Progenitor cell of endocrine pancreas (in vitro differentiated cells): ENCODE measurements at places on chromosomes 3 and 15.

- DNase-seq = no peak
These were observed 53.4 kb upstream of the C15orf39 start for GRCh38 chr15:75148280-75148679.

DNA sequence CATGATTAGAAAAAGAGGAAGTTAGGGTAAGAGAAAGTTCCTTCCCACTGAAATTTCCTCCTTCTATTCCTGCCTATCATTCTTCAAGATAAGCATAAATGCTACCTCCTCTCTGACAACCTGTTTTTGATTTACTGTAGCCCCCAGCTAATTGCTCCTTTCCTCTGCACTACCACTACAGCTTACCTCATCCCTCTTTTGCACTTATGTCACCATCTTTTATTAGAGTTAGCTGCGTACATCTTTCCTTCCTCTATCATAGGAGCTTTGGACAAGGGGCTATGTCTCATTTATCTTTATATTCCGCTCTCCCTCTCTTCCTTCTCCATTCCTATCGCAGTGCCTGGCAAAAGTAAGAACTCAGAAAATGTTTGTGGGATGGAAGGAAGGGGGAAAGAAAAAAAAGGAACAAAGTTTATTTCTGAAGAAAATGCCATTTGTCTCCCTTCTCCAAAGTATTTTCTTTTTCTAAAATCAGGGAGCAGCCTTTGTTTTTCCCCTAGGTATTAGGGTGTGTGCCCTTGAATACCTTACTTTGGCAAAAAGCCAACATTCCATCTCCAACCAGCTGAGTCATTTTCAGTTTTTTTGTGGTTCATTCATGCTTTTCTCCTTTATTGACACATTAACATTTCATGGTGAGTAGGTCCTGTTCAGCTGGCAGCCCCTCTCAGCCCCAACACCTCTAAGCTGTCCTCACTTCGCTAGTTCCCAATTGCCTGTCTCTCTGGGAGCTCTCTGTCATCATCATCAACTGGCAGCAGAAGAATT, 87.6 kb upstream of the SOX2 start:
- no peak for DNase-seq

DNA sequence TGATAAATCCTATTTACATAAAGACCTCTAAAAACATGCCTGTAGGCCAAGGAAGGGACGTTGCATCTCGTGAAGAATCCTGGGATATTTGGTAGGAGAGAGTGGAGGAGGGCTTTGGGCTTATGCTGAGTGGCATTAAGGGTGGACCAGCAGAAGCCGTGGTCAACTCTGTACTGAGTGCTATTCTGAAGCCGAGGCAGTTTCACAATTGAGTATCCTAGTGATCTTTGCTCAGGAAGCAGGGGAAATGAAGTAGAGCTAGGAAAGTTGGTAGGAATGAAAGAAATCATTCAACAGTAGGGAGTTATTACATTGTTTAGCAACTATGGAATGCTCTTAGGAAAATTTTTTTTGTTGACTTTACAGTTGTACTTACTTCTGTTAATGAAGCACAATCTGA, 24.2 kb downstream of the MCTP2 start:
- DNase-seq = no peak

GRCh38 chr3:120111898-120112297, 17.7 kb upstream of the GSK3B start:
- no peak for DNase-seq

DNA sequence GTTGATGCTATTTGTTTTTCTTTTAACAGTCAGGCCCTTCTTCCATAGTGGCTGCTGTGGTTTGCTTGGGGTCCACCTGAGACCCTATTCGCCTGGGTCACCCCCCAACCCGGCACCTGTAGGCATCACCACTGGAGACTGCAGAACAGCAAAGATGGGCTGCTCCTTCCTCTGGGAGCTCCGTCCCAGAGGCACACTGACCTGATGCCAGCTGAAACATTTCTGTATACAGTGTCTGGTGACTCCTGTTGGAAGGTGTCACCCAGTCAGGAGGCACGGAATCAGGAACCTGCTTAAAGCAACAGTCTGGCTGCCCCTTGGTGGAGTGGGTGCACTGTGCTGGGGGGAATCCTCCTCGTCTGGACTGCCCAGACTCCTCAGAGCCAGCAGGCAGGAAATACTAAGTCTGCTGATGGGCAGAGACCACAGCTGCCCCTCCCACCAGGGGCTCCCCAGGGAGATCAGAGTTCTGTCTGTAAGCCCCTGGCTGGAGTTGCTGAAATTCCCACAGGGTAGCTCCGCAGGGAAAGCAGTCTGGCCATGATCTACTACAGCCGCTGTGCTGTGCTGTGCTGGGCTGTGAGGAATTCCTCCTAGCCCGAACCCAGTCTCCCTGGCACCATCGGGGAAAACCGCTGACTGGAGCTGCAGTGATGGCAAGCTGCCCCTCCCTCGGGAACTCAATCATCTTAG, 248.2 kb downstream of the TBC1D5 start:
- DNase-seq = no peak

DNA sequence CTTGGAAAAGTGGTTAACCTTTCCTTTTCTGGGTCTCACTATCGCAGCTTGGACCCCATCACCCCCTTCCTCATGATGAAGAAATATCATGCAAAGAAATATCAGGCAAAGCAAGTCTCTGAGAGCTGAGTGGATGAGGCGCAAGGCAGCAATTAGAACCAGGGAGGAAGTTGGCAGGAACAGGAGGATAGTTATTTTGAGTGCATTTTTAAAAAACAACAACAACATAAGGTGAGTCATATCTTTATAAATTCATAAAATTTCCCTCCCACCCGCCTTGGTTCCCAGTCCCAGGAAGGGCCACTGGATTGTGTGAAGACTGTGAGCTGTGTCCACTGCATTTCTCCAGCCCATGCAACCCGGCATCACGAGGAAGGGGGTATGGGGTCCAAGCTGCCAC, 316.9 kb upstream of the TLE3 start:
- DNase-seq = no peak

DNA sequence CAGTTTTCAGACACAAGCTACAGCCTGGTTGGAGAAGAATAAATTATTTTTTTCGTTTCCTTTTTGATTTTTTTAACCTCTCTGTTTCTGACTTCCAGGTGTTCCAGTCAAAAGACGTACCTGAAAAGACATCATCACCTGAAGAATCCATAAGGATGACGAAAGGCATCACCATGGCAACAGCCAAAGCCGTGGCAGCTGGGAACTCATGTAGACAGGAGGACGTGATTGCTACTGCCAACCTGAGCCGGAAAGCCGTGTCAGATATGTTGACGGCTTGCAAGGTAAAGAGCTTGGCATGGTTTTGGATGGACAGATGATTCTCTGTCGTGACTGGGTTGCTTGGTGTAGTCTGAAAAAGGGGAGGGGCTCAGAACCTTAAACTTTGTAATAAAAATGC, 237.0 kb upstream of the TPM1 start:
- no peak for DNase-seq

GRCh38 chr3:79286882-79287281, 480.9 kb downstream of the ROBO1 start:
- DNase-seq = no peak

DNA sequence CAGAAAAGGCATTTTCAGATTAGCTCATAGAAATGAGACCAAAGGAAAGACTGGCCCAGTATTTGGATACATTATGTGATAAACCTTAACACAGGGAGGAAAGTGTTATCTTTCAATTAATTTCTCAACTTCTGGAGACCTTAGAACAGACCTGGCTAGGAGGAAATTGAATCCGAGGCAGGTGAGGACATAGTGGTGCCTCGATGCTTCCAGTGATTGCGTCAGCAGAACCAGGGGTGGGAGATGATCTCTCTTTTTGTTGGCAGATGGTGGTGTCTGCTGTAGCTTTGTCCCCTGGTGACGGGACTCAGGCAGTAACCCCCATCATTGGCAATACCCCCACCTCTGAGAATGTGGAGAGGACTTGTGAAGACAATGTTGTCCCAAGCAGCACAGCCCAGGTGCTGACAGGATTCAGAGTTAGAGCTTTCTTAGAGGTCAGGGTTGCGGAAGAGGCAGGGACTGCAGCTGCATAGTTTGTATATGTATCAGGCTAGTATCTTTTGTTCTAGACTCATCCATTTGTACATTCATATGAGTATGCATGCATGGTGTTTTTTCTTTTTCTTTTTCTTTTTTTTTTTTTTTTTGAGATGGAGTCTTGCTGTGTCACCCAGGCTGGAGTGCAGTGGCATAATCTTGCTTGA, 27.9 kb upstream of the MUC20 start:
- DNase-seq = no peak
